Right cardiac atrium (tissue), 5 donors: ENCODE measurements at places on chromosomes 5 and 9. TPM values are rescaled to one million over a fixed set of nuclear protein-coding genes. Genes with fewer than 3 reads are reported as not detected.

Gene TAF11L10
- not detected for total RNA-seq

DNA sequence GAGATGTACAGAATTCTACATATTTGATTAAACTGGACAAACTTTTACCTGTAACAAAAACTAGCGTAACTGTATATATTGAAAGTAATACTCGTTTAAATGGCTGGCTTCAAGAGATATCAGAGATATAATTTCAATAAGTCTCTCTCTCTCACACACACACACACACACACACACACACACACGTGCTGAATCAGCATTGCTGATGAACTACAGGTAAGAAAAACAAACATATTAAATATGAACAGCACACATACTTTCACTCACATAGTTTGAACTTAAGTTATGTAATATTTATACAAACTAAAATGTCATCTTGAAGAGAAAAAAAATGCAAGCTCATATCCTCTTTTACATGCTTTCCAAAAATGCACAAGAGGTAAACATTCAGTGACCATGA lies 145.4 kb downstream of the BNC2 start:
- no peak for DNase-seq

Gene SPATA31E1
- not detected for total RNA-seq

DNA sequence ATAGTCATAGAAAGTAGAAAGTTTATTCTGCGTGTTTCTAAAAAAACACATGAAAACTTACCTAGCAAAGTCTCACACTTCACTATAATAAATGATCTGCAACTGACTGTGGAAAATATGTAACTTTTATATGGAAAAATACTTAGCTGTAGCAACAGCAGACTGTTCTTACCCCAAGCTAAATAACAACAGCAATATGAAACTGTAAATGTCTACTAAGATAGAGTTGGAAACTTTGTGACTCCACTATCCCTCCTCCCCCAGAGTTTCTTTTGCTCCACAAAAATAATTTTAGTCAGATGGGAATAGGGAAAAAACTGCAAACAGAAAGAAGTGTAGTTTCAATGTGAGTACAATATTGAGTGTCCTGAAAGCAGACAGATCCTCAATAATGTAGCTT lies 21.0 kb downstream of the MLLT3 start:
- no peak for DNase-seq

GRCh38 chr5:15929611-15930263 lies 249.9 kb downstream of the MARCHF11 start:
- DNase-seq: no peak
